Endothelial cell of umbilical vein (primary cell): ENCODE measurements at places on chromosomes 5 and 9. TPM values are rescaled to one million over a fixed set of nuclear protein-coding genes. Genes with fewer than 3 reads are reported as not detected.

- DNase-seq = peak; percentile 85
Measured at GRCh38 chr9:12708562-12709298, 15.5 kb downstream of the TYRP1 start.

DNA sequence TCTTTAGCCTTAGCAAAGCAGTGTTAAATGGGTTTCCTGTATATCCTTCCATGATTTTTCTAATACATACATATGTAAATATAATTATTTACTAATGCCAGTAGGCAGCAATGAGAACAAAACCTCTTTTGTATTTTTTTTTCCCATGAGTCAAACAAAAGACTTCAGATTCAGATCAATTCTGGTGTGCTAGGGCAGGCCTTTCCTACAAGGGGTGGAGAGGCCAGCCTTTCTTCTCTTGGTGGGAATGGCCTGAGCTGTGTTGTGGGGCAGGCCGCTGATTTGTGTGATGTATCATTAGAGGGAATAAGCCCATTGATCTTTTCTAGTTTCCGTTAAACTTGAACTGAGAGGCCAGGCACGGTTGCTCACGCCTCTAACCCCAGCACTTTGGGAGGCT lies 115.5 kb upstream of the DMRT1 start:
- no peak for DNase-seq

- DNase-seq = no peak
Measured at GRCh38 chr5:6713274-6714225, at the start of gene TENT4A. Gene TENT4A, plus strand, starts transcription at chr5:6713432. Its CDS starts 552 bp downstream, at chr5:6713984.

DNA sequence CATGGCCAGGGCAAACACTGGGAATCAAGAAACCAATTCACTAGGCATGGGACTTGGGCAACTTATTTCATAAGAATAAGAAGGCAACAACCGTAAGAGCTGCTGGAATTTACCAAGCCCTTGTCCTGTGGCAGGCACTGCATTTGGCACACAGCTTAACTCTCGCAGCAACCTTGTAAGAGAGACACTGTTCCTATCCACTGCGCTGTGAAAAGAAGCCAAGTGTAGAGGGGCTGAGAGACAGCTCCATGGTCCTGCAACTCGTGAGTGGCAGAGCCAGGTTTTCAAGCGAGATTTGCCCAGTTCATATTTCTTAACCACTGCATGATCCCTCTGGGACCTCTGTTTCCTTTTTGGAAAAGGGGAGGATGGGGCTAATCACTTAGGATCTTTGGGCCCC lies 129.3 kb upstream of the STC2 start:
- no peak for DNase-seq

- DNase-seq = no peak
Measured at GRCh38 chr5:91030521-91031401, 352.4 kb downstream of the ARRDC3 start.

DNA sequence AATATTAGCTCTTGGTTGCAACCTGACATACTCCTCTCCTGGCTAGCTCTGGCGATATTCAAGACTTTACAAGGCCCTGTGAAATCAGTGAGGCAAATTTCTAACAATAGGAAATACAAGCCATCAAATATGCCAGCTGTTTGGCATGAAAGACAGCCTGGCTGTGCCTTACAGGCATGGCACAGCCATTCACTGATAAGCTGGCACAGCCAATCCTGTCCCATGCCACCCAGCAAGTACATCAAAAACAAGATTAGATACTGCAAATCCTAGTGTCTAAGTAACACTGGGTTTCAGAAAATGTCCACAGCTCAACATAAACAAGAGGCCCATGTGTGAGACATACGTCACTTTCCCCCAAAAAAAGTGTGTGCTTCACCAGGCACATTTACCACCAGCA lies 1045.8 kb upstream of the DMAC1 start:
- no peak for DNase-seq

DNA sequence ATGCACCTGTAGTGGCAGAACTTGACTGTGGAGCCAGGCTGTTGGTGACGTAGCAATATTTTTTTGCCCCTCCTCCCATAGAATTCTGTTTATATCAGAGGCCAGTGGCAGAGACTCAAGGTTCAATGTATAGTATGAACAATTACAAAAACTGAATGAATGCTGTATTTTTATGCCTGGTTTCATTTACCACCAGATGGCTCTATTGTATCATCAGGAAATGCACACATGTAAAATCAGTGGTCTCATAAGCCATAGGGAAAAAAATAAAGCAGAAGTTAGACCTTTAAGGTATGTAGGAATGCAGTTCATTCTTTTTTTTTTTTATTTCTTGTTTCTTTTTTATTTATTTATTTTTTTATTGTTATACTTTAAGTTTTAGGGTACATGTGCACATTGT lies 43.6 kb downstream of the CCDC192 start:
- peak; percentile 27 for DNase-seq

GRCh38 chr5:35861718-35862117 lies 5.0 kb downstream of the IL7R start:
- DNase-seq = peak; percentile 12

The KCNT1 gene
- total RNA-seq = not detected in 2 replicates

- no peak for DNase-seq
Measured at GRCh38 chr9:98129451-98129881, 10.4 kb upstream of the TRIM14 start.

GRCh38 chr5:165003283-165003682 lies 1497.9 kb downstream of the MAT2B start:
- DNase-seq = no peak

DNA sequence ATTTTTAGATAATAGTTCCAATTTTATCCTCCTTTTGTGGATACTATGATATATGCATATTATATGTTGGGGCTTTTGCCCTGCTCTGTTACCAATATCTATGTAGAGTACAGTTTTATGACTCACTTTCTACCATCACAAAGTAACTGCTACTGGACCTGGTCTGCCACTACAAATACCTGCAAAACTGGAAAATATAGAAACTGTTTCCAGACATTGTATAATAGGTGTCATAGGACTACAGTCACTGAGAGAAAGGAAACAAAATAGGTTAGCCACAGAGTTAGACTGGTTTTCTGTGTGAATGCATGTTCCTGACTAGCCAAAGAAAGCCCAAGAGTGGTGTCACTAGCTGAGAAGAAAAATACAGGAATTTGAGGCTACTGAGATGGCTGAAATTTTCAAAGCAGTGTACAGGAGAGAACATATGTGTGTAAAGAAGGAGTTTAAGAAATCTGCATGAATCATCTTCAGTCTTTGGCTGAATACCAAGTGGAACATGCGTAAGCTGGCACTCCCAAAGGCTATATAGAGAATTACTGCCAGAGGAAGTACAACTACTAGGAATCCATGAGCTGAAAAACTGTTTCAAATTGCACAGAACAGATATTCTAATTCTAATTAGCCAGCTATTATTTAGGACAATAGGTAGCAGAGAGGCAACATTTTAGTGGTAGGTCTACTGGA lies 29.0 kb upstream of the FAM174A start:
- peak; percentile 82 for DNase-seq

DNA sequence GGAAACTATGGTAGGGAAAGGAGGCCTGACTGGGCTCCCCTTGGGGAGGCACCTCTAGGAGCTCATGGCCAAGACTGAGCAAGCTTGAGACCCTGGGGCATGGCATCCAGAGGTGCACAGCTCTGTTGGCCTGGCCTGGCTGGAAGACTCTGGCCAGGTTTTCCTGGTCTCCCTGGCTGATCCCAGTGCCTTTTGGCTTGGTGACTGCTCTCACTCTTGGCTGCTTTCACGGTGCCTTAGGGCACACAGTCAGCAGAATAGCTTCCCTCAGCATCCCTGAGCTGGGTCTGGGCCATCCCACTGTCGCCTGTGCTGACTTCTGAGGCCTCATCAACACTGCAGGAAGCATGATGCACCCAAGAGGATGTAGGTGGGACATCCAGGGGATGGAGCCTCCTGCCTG lies 13.4 kb upstream of the DELE1 start:
- DNase-seq = no peak

- no peak for DNase-seq
Measured at GRCh38 chr5:82296929-82297328, 18.8 kb upstream of the RPS23 start.

DNA sequence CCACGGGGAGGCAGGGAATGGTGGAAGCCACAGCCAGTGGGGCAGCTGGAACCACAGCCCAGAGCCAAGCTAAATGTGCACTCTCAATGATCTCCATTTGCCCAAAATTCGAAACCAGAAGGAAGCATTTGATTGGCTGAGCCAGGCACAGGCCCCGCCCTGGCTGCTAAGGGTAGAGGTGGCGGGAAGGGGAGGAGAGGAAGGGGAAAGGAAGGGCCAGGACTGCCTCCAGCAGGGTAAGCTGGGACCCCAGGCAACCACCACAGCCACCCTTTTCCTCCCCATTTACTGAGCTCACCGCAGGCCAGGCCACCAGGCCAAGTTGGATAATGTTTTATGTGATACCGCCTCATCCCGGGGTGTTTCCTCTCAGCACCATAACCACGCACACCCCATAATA lies 100.3 kb upstream of the RAPGEF1 start:
- DNase-seq = no peak

The ARID3C gene
- not detected in 2 replicates for total RNA-seq

The GMCL2 gene
- total RNA-seq = not detected in 2 replicates

GRCh38 chr5:168712280-168712924 lies 133.2 kb upstream of the PANK3 start:
- peak; percentile 55 for DNase-seq

- no peak for DNase-seq
Measured at GRCh38 chr9:82570226-82570625, 492.7 kb downstream of the RASEF start.

- DNase-seq = no peak
Measured at GRCh38 chr5:123223921-123224320, 134.9 kb downstream of the PRDM6 start.

The C5 gene
- 1.6 and 1.8 TPM in 2 replicates for total RNA-seq

The TMC1 gene
- total RNA-seq = 0.48 and 1.5 TPM in 2 replicates

The PDE8B gene
- not detected in 2 replicates for total RNA-seq

The SH2D3C gene
- total RNA-seq = 95.0 and 102 TPM in 2 replicates
